ENCODE measurements at places on chromosomes 7 and 10.

- DNase-seq = no peak
These were observed 47.4 kb downstream of the NRP1 start for GRCh38 chr10:33287112-33287511.

- DNase-seq = no peak
These were observed 413.5 kb upstream of the SEMA3D start for GRCh38 chr7:85600395-85600794.

DNA sequence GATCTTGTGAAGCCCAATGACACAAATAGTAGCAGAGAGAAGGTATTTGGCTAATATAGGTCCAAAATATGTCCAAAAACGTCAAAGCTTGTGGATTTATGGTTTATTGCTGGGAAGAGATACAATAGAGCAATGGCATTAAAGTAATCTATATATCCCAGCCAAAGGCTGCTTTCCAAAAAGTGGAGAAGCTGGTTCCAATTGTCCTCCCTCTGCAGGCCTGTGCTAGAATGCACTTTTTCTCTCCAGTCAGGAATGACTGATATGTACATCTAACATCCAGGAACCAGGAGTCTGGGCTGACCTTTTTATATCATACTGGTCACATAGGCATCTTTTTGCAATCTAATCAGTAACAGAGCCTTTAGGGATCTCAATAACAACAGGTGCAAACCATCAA is 167.1 kb upstream of the FAM3C start:
- DNase-seq = no peak

DNA sequence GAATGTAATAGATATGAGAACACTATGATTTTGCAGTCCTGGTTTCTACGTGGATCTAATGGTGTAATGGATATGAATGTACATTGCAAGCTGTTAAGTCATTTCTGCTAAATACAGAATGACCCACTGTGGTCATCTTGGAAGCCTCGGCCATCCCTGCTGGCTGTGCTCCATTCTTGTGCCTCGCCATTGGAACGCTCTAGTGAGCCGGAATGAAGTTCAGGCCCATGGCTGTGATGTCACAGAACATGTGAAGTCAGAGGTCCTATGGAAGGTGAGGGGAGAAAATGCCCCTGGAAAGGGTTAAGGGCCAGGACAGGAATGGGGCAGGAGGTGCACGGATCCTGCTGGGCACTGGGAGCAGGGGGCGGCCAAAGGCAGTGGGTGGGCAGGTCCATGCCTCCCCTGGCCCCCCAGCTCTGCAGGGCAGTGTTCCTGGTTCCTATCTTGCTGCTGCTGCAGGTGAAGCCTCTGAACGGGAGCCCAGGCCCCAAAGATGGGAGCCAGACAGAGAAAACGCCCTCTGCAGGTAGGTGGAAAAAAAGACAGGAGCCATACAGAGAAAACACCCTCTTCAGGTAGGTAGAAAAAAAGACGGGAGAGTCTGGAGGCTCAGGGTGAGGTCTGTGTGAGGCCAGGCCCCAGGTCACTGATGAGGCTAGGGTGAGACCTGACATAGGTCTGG is at the start of gene LLCFC1:
TSS of gene LLCFC1 (plus strand) at position 259 of the 685 bp plus-strand sequence. CDS start at position 397, 138 bp downstream.
- no peak for DNase-seq

- no peak for DNase-seq
These were observed 80.8 kb downstream of the PAX2 start for GRCh38 chr10:100826031-100826651.

GRCh38 chr10:63454631-63455030 is 11.1 kb downstream of the JMJD1C start:
- DNase-seq = no peak

- DNase-seq = peak; percentile 52
These were observed 34.9 kb upstream of the PRSS1 start for GRCh38 chr7:142714375-142714774.

DNA sequence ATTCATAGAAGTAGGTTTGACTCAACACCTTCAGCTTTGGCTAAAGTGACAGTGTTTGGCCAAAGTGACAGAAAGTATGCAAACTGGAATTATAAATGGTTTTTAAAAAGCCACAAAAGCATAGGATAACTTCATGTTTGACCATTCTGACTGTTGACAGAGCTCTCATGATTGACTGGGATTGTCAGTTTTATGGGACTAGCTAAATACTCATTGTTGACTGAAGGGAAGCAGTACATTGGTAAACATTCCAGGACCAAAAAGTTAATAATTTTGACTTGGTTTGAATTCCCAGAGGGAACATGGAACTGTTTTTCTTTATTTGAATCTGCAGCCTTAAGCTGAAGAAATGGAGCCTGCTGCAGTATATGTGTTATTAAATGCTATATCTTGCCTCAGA is 84.6 kb upstream of the STEAP4 start:
- no peak for DNase-seq

GRCh38 chr7:3107889-3108570 is 64.4 kb upstream of the CARD11 start:
- DNase-seq = peak; percentile 57

DNA sequence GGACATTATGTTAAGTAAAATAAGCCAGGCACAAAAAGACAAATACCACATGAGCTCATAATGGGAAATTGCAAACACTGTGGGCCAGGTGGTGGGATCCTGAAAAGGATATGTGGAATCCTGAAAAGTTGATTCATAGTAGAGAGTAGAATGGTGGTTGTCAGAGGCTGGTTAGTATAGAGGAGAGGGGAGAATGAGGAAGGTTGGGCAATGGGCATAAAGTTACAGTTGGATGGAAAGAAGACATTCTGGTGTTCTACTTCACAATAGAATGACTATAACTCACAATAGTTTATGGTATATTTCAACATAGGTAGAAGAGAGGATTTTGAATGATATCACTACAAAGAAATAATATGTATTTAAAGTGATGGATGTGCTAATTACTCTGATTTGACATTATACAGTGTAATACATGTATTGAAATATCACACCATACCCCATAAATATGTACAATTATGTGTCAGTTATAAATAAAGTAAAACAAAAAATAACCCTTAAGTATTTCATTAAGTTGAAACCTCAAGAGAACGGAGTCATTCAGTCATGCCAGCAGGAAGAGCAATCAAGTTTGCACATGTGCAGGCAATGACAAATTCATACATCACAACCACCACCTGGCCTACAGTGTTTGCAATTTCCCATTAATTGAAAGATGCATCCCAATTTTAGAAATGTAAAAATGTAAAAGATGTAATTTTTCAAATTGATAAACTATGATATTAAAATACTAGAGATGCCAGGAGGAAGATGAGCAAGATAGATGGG is 156.7 kb downstream of the MAGI2 start:
- no peak for DNase-seq

DNA sequence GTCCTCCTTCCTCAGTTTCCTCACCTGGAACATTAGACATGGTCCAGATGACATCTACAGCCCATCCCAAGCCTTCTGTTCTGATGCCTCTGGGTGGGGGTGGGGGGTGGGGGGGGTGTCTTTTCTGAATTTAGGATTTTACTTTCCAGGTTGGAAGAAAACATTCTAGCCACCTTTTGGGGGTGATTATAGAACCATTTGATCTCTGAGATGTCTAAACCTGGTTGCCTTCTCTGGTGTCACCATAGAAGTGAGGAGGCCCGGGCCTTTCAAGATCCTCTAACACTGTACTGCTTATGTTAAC is 411.0 kb upstream of the ZMIZ1 start:
- no peak for DNase-seq

DNA sequence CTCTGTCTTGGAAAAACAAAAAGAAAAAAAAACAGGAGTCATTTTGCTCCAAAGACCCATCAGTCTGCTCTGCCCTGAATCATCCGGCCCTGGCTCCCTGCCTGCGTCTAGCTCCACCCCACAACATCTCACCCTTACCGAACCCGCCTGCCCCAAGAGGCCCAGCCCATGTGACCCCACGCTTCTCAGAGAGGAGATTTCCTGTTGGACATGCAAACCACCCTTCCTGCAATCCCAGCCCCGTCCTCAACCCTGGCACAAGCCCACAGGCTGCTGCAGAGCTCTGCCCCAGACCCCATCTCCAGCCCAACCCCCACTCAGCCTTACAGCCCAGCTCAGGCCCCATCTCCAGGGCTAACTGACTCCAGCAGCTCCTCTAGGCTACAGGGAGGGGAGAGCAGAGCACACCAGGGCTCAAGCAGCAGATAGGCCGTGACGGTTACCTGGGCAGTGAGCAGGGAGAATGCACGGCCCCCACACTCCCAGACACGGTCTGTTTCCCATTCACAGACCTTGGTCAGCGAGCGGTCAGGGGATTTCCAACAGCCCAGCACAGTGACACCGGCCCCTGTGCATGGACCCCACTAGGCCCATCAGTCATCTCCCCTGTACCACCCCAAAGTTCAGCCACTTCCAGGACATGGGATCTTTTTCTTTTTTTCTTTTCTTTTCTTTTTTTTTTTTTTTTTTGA is 69.9 kb upstream of the GTF2I start:
- DNase-seq = no peak

DNA sequence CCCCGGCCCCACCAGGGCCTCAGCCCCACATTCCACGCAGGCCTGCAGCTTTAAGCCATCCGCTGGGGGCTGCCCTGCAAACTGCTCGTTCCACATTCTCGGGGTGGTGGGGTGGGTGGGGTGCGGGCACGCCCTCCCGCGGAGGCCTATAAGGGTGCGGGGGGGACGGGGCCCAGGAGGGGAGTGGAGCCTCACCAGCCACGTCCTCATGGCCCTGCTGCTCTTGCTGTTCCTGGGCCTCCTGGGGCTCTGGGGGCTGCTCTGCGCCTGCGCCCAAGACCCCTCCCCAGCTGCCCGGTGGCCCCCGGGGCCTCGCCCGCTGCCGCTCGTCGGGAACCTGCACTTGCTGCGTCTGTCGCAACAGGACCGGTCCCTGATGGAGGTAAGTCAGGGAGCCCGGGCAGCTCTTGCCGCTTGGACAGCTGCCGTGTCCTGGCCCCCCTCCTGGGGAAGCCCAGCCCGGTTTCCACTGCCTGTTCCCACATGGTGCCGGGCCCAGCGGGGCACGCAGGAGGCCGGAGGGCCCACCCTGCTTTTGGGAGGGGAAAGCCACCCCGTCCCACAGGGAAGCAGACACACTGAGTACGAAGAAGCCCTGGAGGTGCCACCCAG is at the start of gene CYP2W1:
TSS of gene CYP2W1 (plus strand) at position 178 of the 612 bp plus-strand sequence. CDS start at position 209, 31 bp downstream.
- no peak for DNase-seq

- DNase-seq = no peak
These were observed 53.1 kb upstream of the AUTS2 start for GRCh38 chr7:69545175-69545574.
